ENCODE measurements at places on chromosomes 12 and 14. TPM values are rescaled to one million over a fixed set of nuclear protein-coding genes. Genes with fewer than 3 reads are reported as not detected.

Gene WNT1
- not detected for total RNA-seq

GRCh38 chr12:57247041-57247440 lies 3.9 kb downstream of the STAC3 start:
- no peak for DNase-seq

DNA sequence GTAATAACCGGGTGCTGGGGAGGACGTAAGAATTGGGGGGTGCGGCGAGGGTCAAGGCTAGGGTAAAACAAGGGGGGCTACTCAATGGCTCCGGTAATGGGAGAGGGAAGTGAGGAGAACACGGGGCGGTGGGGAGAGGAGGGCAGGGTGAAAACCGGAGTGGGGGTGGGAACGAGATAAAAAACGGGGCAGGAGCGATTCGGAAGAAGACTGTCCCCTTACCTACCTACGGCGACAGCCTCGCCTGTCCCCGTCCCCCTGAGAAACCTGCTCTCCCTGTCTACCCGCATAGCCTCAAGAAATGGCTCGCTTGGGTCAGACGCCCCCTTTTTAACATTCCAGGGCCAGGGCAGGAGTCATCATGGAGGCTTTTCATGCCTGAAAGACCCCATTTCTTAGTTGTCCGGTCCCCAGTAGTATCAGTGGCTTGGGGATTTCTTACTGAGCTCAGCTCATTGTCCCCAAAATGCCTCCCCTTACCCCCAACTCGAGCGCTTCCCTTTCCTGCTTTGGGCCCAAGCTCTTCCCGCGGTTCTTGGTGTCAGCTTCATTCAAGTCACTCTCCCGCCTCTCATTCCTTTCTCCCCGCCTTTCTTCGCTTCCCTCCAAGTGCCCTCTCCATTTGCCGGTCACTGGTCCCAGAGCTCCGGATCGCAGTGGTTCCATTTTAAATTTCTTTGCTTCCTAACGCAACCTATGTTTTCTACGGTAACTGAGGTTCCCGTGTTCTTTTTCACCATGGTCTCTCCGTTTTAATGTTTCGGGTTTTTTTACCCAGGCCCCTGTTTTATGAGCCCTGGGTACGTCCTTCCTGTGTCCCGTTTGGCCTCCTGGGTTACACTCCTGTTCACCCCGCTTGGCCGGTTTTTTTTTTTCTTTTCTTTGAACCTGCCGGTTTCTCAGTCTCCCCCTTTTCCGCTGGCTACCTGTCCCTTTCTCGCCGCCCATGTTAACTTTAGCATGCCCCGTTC lies 1.2 kb upstream of the WSB2 start:
- DNase-seq = no peak

Gene PRB2
- total RNA-seq = not detected

DNA sequence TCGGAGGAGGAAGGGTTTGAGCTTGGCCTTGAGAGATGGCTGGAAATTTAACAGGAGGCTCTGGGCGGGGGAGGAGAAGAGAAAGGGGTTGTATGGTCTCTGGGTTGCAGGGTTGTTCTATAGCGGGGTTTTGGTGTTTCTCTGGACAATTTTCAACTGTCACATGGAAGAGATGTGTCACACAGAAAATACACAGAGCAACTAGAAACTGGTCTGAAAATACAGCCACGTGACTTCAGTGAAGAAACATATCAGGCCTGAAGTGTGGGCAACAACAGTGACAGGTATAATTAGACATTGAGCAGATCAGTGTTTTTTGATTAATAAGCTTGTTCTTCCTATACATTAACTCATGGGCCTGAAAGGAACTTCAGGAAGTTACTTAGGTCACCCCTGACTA lies 205.3 kb upstream of the HMGA2 start:
- DNase-seq = no peak
